ENCODE measurements at places on chromosomes 4 and X.
A peak's percentile ranks its signal among the peaks of the same experiment; 100 is the strongest.

DNA sequence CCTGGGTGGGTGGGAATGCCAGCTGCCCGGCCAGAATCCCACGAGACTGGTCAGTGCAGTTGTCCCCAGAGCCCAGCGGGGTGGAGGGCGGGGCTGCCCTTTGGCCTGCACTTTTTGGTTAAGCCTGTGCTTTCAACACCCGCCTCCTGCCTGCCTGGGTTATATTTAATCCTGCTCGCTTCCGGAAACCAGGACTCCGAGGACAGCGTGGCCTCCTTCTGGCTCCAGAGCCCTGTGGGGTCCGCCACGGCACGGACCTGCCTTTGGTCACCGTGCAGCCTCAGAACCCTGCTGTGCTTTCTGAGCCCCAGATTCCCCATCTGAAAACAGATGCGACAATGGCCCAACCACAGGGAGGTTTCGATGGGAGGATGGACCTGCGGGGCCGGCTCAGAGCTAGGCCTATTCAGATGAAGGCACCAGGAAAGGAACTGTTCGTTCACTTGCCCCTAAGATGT is 29.4 kb upstream of the KIAA0232 start:
- no peak for DNase-seq

DNA sequence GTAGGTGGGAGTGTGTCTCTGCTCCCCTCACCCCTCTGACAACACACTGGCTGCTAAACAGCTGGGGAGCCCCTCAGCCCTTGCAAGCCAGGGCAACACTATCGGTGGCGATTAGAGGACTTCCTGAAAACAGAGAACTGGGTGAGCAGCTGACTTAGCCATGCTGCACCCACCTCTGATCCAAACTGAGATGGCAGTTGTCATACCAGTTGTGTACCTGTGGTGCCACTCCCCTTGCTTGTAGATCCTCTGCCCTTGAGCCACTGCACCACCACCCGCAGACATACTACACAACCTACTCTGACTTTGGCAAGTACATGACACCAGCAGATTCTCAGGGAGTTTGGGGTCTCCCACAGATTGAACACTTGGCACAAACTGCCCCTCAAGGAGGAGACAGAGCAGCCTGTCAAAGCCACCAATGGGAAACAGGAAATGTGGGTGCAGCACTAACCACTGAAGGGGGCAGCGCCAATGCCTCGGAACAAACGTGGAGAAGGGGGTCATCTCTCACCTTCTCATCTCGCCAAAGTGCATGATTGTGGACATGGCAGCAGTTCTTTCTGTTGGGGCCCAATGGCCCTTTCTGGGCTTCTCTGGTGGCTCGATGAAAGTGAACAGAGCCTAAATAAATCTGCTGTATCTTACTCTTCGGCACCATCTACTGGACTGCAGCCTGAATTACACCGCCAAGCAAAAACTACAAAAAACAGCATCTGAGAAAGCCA is 119.8 kb downstream of the NEK1 start:
- peak; percentile 14 for DNase-seq

DNA sequence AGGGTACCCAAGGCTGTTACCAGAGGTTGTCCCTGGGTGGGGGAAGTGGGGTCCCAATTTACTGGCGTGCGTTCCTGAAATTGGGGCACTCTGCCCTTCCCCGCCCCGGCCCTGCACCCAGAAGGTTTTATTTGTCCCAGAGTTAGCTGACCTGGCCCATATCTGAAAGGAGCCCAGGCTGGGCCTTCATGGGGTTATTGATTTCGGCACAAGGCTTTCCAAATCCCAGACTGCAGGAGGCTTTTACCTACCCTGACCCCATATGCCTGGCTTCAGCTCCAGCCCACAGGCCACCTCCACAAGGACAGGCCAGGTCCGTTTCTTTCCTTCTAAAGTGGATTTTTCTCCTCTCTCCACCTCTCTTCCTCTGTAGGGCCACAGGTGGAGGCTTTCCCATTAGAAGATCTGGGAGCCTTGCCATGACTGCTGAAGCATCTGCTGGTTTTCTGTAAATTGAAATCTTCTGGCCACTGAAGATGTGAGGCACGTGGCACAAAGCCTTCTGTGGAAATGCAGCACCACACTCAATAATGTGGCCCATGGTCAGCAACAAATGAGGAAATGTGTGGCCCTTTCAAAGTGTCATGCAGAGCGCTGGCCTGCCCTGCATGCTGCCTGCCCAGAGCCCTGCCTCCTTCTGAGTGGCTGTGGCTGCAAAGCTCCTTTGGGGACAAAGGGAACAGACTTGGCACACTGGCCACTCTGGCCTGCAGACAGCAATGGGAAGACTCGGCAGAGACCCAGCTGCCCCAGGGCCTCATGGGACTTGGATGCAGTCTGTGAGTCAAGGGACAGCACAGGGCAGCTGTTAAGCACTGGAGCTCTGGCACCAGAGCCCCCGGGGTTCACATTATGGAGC is 43.1 kb upstream of the MTM1 start:
- DNase-seq: no peak

GRCh38 chr4:184961660-184962059 is 56.6 kb upstream of the HELT start:
- no peak for DNase-seq

DNA sequence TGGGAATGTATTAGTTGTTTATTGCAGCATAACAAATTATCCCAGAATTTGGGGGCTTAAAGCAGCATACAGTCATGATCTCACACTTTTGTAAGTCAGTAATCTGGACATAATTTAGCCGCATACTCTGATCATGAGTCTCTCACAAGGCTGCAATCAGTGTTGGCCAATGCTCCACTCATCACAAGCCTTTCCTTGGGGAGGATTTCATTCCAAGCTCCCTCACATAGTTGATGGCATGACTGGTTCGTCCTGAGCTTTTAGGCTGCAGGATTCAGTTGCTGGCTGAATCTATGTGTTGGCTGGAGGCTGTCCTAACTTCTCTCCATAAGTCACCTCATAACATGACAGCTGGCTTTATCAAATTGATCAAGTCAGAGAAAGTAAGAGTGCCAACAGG is 1568.6 kb upstream of the PCDH7 start:
- no peak for DNase-seq

GRCh38 chrX:10086676-10087075 is 70.1 kb upstream of the CLCN4 start:
- DNase-seq: no peak

DNA sequence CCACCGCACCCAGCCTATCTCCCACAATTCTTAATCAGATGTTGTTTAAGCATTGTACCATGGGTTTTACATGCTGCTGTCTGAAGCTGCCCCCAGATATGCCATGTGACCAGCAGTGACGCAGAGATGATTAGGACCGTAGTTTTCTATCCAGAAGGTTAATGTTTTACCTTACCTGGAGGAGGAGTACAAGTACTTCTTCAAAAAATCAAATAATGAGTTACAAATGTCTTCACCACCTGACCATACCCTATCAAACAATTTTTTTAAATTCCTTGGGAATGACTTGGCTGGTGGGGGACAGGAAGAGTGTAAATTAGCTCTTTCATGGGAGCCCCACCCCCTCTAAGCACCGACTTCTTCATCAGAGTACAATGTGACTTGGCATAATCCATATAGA is 16.2 kb upstream of the SGMS2 start:
- DNase-seq: no peak

DNA sequence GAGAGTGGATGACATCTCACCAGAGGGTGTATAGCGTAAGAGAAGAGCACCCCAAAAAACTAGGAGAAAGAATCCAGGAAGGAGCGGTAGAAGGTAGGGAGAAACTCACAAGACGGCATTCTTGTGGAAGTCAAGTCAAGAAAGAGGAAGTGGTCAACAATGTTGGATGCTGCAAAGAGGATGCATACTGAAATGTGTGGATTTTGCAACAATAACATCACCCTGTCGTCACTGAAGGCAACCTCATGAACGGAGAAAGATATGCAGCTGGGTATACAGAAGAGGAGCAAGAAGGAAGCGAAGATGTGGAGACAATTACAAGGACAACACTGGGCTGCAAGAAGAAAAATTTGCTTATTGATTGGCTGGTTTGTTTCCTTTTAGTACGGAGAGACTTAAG is 11.4 kb upstream of the TAPT1 start:
- no peak for DNase-seq

- DNase-seq: no peak
These were observed 119.7 kb downstream of the NFKB1 start for GRCh38 chr4:102620697-102621497.

- DNase-seq: no peak
These were observed at the start of gene TACR3 for GRCh38 chr4:103719830-103720207. TACR3 (minus strand) TSS chr4:103719985; CDS start chr4:103719675, 310 bp downstream.

DNA sequence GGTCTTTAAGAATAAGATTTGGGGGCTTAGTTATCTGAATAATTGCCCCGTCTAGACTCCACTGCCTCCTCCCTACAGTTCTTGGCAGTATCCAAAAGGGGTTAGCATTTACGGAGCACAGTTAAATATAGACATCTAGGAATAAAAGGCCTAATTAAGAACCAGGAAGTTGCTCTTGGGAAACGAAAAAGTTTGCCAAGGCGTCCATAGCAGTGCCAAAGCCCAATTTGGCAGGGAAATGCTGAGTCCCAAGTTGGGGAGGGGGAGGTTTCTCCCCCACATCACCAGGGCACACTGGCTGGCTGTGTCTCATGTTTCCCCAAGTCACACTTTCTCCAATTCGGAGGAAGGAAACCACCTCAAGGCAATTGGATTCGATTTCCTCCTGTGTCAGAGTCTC is 338.7 kb downstream of the FBXW7 start:
- no peak for DNase-seq

DNA sequence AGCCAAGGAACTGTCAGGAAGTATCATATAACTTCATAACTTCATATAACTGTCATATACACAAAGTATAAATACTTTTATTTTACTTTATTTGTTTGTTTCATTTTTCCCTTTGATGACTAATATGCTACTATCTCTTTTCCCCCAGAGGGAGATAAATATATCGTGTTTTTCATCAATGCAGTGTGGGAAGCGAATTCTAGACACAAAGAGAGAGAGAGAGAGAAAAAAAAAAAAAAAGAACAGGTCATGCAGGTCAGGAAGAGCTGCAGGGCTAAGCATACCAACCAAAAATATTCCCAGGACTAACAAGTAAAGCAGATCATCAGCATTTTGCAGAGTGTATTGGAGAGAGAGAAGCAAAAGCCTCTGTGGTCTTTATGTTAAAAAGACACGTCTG is 1849.2 kb downstream of the STIM2 start:
- no peak for DNase-seq

DNA sequence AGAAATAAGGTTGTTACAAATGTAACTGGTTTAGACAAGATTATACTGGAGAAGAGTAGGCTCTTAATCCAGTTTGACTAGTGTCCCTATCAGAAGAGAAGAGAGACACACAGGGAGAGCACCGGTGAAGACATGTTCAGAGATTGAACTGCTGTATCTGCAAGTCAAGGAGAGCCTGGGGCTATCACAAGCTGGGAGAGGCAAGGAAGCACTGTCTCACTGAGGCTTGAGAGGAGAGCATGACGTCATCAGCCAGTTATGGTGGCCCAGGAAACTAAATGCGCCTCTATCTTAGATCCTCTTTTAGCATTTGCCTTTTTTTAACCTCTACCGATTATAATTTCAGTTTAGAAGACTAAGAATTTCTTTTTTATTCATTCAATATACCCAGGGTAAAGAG is 583.4 kb downstream of the TRAM1L1 start:
- DNase-seq: no peak

- no peak for DNase-seq
These were observed 2.8 kb downstream of the APLN start for GRCh38 chrX:129651756-129652564.

DNA sequence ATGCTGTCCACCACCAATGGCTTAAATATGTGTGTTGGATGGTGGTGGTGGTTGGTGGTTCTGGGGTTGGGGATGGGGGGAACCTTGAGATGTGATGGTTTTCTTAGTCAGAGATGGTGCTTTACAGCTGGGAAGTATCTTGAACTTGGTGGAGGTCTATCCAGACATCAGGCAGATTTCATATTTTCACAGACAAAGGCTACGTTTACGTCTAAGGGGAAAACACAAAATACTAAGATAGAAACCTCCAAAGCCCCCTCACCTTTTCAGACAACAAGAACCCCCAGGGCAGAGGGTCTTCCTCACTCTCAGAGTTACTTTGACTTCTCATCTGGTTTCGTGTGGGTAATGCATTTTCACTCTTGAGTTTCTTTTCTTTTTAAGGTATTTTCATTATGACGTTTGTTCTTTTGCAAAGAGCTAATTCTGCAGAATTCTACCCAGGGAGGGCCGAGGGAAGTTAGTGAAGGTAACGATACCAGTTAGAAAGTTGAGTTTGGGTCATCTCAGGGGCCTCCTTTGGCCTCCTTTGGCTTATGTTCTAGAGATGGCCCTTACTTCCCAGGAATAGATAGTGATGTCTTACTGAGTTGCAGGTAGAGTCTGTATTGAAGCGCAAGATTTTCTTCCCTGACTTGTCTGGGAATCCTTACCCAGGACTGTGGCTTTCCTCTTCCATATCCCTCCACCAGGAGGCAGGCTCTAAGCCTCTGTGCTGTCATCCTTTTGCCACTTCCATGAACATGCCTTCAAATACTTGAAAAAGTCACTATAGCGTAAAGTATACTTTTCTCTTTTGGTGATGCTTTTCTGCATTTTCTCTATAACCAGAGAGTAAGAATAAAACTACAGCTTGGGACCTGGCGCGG is 31.9 kb downstream of the RHOH start:
- peak; percentile 56 for DNase-seq

DNA sequence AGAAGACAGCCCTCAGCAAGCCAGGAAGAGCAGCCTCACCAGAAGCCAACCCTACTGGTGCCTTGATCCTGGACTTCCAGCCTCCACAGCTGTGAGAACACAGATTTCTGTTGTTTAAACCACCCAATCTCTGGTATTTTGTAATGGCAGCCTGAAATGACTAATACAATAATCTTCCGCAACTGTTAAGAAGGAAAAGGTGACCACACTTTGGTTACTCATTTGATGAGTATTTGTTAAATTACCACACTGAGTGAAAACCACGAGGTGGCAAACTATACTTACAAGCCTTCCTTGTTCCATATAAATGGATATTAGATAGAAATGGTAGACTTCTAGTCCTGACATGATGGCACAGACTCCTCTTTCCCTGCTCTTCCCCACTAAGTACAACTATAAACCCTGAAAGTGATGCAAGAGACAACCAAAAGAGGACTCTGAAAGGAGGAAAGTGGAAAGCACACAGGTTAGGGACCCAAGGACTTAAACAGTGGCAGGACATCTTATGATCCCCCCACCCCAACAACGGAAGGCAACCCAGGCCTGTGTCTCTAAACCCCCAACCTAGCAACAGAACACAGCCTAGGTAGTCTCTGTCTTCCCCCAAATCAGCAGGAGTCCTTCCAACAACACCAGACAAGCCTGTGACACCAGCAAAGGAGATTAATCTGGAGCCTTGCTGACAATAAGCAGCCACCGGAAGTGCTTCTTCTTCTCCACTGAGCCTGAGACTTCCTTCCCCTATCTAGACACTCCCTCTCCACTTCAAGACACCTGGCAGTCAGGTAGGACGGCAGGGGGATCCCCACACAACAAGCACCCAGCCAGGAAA is 12.3 kb downstream of the ZNF182 start:
- no peak for DNase-seq

DNA sequence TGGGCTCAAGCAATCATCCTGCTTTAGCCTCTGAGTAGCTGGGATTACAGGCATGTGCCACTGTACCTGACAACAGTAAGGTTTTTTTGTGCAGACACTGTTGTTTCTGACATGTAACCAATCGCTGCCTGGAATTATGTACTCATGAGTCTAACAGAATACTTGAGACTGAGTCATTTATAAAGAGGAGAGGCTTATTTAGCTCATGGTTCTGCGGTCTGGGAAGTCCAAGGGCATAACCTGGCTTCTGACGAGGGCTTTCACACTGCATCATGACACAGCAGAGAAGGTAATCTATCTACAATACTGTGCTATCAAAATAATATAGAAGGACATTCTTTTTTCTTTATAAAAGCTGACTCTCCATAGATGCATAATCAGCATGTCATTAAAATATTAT is 115.5 kb upstream of the STOX2 start:
- DNase-seq: no peak
